Esophagus muscularis mucosa (tissue), 4 donors: ENCODE measurements at places on chromosomes 3 and 15. TPM values are rescaled to one million over a fixed set of nuclear protein-coding genes. Genes with fewer than 3 reads are reported as not detected.

Gene SCG3
- total RNA-seq: 0.45 TPM

Gene FEZF2
- not detected for total RNA-seq

Gene CFAP91
- total RNA-seq: 1.5 TPM

Gene RGMA
- 312 TPM for total RNA-seq

Gene FYTTD1
- 109 TPM for total RNA-seq

Gene THRB
- total RNA-seq: 47.1 TPM

Gene MAN2C1
- 67.4 TPM for total RNA-seq

Gene GOLGA8T
- not detected for total RNA-seq

DNA sequence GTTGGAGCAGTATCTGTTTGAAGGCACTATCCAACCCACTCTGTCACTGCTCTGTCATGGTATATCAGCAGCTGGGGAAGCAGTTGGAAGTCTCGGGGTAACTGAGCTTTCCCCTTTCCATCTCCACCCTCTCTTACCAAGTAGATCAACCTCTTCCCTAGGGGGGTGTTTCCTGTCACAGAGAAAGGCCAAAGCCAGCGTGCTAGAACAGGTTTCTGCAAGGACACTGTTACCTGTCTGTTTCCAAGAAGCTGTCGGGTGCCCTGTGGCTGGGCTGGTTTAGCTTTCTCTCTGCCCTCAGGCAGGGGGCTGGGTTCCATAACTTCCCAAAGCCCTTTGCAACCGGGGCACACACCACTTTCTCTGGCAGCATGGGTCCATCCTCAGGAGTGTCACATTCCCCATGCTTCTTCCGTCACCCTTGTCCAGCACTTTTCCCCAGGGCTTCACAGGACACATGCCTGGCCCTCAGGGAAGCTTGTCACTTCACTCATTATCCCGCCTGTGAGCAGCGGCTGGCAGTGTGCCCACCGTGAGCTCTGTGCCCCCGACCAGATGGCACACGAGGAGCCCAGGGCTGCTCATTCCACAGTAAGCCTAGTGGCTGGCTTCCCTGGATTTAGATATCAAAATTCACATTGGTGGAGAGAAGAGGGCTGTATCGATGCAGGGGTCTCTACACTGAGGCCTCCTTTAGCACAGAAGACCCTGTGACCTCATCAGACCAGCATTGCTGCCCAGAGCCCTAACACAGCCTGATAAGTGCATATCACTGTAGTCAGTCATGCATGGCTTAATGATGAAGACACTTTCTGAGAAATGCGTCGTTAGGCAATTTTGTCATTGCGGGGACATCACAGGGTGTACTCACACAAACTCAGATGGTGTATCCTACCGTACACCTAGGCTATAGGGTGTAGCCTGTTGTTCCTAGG is 205.8 kb downstream of the SLCO3A1 start:
- H3K4me3 ChIP-seq: no peak overlapping the region
- no peak for DNase-seq
- H3K4me1 ChIP-seq: peaks cover 9% of the 10 kb centered on the region
- no peak overlapping the region for H3K27ac ChIP-seq
- no peaks in the 10 kb centered on the region for H3K27me3 ChIP-seq
- H3K36me3 ChIP-seq: no peaks in the 10 kb centered on the region

DNA sequence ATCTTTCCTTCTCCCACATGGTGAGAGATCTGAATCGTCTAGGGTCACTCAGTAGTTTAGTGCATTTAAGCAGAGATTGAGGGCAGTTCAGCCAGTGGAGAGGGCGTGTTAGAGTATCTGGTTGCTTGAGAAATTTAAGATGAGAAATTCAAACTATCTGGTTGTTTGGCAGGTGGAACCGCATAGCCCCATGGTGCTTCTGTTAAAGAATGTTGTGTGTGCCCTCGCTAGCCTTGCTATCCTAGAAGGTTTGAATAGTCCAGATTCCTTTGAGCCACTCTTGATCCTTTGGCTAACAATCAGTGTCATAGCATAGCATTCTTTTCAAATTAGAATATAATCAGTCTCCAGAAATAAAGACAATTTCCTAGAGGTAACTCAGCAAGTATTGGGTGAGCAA is 32.1 kb downstream of the ABHD17C start:
- H3K4me3 ChIP-seq: no peak overlapping the region
- no peaks in the 10 kb centered on the region for H3K36me3 ChIP-seq
- DNase-seq: no peak
- H3K27ac ChIP-seq: peak overlapping the region; percentile 67

DNA sequence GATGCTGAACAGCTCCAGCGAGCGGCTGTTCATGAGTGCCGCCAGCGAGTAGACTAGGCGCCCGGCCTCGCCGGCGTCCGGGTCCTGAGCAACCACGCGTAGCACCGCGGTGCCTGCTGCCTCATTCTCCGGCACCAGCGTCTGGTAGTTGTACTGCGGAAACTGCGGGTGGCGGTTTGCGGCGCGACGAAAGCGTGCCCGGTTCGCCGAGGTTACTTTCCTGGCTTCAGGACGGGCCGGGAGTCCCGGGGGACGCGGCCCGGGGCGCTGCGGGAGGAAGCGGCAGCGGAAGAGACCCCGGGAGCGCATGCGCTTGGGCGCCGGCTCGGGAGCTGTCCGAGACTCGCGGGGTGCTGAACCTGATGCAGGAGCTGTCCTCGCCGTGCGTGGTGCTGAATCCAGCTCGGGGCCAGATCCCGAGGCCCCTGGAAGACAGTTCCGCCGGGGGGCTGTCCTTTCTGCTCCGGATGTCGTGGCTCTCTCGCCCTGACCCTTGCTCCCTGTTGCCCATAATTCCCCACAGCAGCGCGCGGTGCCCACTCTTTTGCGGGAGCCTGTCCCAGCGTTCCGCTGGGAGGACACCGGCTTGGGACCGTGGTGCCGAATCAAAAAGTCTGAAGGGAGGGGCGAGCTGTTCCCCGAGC is 1.1 kb downstream of the CELSR3 start:
- H3K36me3 ChIP-seq: no peaks in the 10 kb centered on the region
- H3K4me3 ChIP-seq: peak overlapping the region; percentile 50
- no peak overlapping the region for H3K27ac ChIP-seq
- peaks cover 17% of the 10 kb centered on the region for H3K4me1 ChIP-seq
- DNase-seq: no peak

GRCh38 chr15:52193791-52194190 is 2.6 kb upstream of the GNB5 start:
- H3K4me1 ChIP-seq: no peaks in the 10 kb centered on the region
- no peak overlapping the region for H3K4me3 ChIP-seq
- no peak for DNase-seq
- no peak overlapping the region for H3K27ac ChIP-seq
- H3K27me3 ChIP-seq: no peaks in the 10 kb centered on the region

GRCh38 chr15:63052077-63052841 is 9.7 kb downstream of the TPM1 start:
- peaks cover 5% of the 10 kb centered on the region for H3K27me3 ChIP-seq
- peaks cover 47% of the 10 kb centered on the region for H3K36me3 ChIP-seq
- H3K4me1 ChIP-seq: peaks cover 94% of the 10 kb centered on the region
- H3K4me3 ChIP-seq: peak overlapping the region; percentile 6

- no peaks in the 10 kb centered on the region for H3K36me3 ChIP-seq
- no peaks in the 10 kb centered on the region for H3K4me1 ChIP-seq
- no peak for DNase-seq
- H3K4me3 ChIP-seq: no peak overlapping the region
Observed at GRCh38 chr3:139482206-139482605, 5.9 kb upstream of the RBP2 start.

DNA sequence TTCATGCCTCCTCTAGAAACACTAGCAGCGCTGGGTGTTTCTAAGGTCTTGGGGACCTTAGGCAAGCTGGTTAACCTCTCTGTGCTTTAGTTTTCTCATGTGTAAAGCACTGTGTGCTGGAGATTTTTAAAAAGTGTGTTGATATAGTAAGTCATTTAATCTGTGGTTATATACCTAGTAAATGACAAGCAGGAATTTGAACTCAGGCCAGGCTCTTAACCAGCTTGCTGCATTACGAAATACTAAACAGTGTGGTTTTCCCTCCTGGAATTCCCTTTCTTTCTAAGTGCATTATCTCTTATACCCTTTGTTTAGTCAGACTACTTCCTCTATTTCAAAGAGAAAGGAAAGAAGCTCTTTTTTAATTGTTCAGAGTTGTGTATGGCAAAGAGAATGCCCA is 26.5 kb downstream of the NEO1 start:
- H3K27ac ChIP-seq: no peak overlapping the region
- H3K27me3 ChIP-seq: no peaks in the 10 kb centered on the region
- DNase-seq: no peak
- no peak overlapping the region for H3K4me3 ChIP-seq
- peaks cover 8% of the 10 kb centered on the region for H3K4me1 ChIP-seq

- no peak for DNase-seq
- no peak overlapping the region for H3K27ac ChIP-seq
- no peaks in the 10 kb centered on the region for H3K27me3 ChIP-seq
- H3K4me1 ChIP-seq: no peaks in the 10 kb centered on the region
- H3K4me3 ChIP-seq: no peak overlapping the region
- H3K36me3 ChIP-seq: no peaks in the 10 kb centered on the region
Observed at GRCh38 chr3:172853921-172854666, 103.6 kb downstream of the ECT2 start.

DNA sequence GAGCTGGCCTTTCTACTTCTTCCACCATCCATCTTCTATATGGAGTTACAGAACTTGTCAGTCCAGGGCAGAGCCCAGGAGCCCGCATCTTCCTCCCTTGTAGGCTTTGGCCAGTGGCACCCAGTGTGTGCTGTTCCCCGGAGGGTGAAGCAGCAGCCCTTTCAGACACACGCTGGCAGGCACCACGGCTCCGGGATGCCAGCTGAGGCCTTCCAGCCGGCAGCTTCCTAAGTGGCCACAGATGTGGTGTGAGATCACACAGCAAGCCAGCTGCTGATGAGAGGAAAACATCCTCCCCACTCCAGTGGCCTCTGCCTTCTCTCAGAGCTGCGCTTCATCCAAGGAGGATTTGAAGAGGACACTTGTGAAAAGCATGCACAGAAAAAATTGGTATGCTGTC is 24.1 kb downstream of the CRABP1 start:
- H3K4me3 ChIP-seq: no peak overlapping the region
- no peak for DNase-seq
- H3K27me3 ChIP-seq: no peaks in the 10 kb centered on the region
- peaks cover 3% of the 10 kb centered on the region for H3K4me1 ChIP-seq
- H3K27ac ChIP-seq: no peak overlapping the region
- H3K36me3 ChIP-seq: no peaks in the 10 kb centered on the region

GRCh38 chr3:50632450-50632849 is 15.5 kb downstream of the MAPKAPK3 start:
- H3K27ac ChIP-seq: no peak overlapping the region
- no peak for DNase-seq
- peaks cover 47% of the 10 kb centered on the region for H3K4me1 ChIP-seq

DNA sequence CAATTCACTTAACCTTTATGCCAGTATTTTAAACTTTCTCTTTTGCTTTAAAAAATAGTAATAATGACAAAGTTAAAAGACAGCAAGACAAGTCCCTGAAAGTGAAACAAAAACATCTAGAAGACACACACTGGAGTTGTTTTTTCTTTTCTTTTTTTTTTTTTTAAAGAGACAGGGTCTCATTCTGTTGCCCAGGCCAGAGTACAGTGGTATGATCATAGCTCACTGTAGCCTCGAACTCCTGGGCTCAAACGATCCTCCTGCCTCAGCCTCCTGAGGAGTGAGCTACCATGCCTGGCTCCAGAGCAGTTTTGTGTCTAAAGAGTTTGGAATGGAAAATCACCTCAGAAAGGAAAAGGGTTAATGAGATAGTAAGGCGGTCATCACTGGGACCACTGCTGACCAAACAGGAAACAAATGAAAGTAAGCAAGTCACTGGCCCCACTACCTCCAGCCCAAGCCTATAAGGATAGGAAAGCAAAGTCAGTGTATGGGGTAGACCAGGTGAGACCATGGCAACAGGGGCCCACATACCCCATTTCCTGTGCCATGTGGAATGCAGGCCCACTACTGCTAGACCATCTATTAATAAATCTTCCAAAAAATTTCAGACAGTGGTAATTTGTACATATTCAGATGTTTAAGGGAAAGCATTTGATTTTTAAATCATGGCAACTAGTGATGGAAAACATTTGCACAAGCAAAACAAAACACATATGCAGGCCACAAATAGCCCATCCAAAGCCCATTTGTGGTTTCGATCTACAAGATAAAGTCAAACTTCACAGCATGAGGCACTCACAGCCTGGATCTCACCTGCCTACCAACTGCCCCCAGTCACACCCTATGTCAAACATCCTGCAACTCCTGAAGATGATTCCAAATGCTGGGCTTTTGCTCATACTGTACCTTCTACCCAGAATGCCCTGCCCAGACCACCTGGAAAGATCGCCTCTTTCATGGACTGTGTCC is 62.6 kb downstream of the OSBPL10 start:
- no peaks in the 10 kb centered on the region for H3K27me3 ChIP-seq
- H3K4me1 ChIP-seq: no peaks in the 10 kb centered on the region
- DNase-seq: no peak
- H3K4me3 ChIP-seq: no peak overlapping the region
- H3K27ac ChIP-seq: no peak overlapping the region

DNA sequence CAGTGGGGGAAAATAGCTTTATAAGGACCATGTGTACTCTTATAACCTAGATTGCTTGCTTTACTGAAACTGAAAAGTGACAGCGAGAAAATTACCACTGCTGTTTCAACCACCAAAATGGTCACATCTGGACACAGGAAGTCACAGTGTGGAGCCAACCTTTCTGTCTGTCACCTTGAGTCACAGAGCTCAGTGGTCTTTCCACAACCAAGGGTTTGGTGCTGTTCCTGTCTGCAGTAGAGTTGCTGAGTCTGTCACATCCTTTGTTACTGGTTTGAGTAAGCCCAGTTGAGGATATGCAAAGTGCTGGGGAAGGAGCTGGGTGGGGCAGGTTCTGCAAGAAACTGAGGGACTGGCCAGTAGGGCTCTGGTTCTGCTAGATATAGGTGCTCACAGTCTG is 139.1 kb upstream of the EIF1B start:
- H3K36me3 ChIP-seq: no peaks in the 10 kb centered on the region
- H3K27ac ChIP-seq: no peak overlapping the region
- no peaks in the 10 kb centered on the region for H3K27me3 ChIP-seq
- H3K4me3 ChIP-seq: no peak overlapping the region
- DNase-seq: no peak

DNA sequence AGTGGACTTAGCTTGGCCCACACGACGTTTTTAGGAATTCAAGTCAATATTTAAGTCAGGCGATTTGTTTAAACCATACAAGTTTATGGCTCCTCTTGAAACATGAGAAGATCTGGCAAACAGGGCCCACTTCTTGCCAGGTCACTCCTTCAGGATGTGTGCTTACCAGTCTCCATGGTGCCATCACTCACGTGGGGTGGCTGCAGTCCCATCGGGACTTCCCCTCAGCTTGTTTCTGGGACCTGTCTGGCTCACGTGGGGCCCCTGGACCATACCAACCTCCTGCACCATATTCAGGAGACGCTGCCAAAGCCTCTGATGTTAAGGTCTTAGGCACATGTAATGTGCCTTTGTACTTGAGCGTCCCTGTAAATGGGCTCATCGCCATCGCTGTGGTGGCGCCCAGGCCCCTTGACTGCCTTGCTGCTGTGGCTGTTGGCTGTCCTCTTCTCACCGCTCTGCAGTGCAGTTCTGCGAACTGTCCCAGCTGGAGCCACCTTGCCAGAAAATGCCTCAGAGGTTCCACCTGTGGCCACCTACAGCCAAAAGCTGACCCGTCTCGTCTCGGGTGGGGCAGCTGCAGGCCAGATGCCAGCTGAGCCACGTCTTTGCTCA is 8.9 kb downstream of the MCM2 start:
- H3K36me3 ChIP-seq: peaks cover 21% of the 10 kb centered on the region
- H3K27me3 ChIP-seq: no peaks in the 10 kb centered on the region
- no peak for DNase-seq
- no peak overlapping the region for H3K27ac ChIP-seq

GRCh38 chr3:12405432-12406272 is 78.6 kb upstream of the TSEN2 start:
- H3K4me3 ChIP-seq: no peak overlapping the region
- H3K4me1 ChIP-seq: no peaks in the 10 kb centered on the region
- no peaks in the 10 kb centered on the region for H3K36me3 ChIP-seq
- peak; percentile 93 for DNase-seq
- H3K27ac ChIP-seq: peak overlapping the region; percentile 35
